ENCODE measurements at places on chromosomes 3 and 15.

DNA sequence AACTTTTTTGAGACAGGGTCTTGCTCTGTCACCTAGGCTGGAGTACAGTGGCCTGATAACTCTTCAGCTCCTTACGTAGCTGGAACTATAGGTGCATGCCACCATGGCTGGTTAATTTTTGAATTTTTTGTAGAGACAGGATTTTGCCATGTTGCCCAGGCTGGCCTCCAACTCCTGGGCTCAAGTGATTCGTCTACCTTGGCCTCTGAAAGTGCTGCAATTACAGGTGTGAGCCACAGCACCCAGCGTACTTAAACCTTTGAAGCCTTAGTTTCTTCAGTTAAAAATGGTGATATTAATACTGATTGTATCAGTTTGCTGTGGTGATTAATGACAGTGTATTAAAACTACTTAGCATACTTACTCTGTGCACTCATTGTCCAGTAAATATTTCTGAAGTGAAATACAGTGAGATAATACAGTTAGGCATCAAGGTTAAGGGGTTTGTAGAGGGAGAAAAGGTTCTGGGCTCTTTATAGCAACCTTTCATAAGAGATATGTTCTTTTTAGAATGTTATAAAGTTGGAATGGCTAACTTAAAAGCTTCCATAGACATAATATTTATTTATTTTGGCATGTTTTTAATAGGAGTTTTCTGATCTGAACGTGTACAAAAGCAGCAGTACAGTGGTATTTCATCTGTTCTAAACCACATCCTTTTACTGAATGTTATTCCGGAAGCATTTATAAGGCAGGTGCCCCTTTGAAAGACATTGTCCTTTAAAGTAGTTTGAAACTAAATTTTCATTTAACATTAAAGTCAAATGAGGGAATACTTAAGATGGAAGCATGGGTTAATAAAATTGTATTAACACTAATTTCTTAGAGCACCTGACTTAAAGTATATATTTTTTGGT is 23.6 kb downstream of the NCK1 start:
- no peak for DNase-seq

GRCh38 chr3:194685065-194685717 is 492 bp upstream of the FAM43A start:
- DNase-seq, result no peak

GRCh38 chr3:131699001-131699400 is 196.2 kb upstream of the MRPL3 start:
- no peak for DNase-seq

GRCh38 chr3:148203297-148204010 is 494.2 kb upstream of the AGTR1 start:
- DNase-seq, result peak; percentile 5

DNA sequence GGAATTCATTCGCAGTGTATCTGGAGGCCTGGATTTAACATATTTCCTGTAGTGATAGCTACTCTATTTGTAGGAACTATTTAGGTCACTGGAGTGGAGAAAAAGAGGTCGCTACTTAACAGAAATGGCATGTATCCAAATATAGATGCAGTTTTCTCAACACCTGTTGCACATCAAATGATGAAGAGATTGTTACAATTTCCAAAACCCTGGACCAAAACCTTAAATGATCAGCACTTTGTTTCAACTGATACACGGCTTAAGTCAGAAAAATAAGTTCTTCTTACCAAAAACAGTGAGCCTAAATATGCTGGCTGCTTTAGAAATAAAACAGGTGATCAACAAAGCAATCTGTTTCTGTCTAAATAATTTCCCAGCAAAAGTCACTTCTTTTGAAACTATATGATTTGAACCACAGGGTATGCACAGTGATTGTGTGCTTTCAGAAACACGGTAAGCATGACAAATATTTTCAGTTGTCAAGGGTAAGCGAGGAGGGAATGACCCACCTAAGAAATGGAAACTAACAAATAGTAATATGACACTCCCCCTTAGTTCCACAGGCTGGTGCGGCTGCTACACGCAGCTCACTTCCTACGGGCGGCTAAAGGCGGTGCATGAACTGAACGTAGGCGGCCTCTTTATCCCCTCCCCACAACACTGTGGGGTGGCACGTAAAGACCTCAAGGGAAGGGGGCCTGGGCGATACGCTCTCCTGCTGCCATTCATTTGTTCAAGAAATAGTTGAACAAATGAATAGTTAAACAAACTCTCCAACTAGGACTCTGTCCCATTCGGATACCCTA is 1.1 kb downstream of the EHD4 start:
- DNase-seq, result peak; percentile 67

- DNase-seq, result peak; percentile 57
Measured at GRCh38 chr15:65337436-65338070, 33.1 kb downstream of the RNU5B-1 start.

DNA sequence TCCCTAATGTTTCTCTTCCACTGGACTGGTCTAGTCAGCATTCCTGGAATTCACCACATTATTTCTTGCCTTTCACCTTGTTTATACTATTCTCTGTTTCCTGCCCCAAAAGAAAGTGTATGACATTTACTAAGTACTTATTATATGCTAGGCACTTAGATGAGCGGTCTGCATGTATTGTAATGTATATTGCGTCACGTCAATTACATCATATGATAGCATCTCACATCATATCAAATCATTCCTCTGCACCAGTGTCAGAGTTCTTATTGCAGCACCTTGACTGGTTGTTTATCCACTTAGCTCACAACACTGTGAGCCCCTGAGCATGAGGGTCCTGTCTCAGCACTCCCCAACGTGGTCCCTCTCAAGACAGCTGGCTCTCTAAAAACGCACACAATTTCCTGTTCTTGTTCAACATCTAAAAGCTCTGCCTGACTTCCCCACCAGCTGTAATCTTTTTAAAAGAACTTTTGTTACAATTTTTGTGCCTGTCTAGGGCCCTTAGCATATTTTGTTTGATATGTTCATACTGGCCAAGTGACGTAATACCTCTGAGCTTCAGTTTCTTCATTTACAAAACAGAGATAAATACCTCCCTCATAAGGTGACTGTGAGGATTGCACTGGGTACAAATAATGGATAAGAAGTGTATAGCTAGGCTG is 58.8 kb downstream of the ARHGAP31 start:
- no peak for DNase-seq

GRCh38 chr3:15341030-15341726 is 8.8 kb upstream of the SH3BP5 start:
- DNase-seq, result no peak

GRCh38 chr15:71396536-71397125 is 281.4 kb downstream of the THSD4 start:
- no peak for DNase-seq

GRCh38 chr15:48630245-48630644 is 15.3 kb downstream of the FBN1 start:
- peak; percentile 15 for DNase-seq

DNA sequence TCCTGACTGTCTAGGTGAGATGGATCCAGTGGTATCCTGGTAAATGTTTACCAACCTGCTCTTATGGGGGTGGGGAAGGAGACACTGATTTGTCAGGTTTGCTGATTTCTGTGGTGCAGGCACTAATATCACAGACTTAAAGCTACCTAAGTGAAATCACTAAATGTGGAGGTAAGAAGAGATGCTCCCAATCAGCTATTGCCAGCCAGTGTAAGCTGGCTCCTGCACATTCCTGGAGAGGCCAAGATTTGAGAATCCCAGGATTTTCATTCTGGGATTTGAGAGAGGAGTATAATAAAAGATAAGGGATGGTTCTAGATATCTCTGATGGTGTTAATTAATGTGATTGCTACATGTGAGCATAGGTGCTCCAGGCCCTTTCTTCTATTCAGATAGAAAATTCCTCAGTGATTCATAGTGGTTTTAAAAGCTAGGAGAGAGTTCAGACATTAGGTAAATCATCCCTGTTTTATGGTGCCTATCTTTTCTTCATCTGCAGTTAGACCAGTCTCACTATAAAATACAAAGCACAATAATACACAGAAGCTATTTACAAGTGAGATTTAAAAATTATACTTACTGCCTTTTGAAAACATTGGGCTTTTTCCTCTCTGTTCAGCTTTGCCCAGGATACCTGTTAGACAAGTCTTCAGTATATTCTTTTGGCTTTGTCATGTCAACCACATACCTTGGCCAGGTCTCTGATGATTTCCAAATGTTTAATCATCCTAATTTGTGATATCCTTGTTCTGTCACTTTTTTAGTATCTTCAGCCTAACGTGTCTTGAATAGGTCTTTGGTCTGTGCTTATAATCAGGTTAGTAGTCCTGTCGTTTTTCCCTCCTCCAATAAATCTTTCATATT is 90.9 kb downstream of the MBNL1 start:
- DNase-seq, result no peak

- no peak for DNase-seq
Measured at GRCh38 chr15:74345051-74345450, 22.4 kb downstream of the CYP11A1 start.

DNA sequence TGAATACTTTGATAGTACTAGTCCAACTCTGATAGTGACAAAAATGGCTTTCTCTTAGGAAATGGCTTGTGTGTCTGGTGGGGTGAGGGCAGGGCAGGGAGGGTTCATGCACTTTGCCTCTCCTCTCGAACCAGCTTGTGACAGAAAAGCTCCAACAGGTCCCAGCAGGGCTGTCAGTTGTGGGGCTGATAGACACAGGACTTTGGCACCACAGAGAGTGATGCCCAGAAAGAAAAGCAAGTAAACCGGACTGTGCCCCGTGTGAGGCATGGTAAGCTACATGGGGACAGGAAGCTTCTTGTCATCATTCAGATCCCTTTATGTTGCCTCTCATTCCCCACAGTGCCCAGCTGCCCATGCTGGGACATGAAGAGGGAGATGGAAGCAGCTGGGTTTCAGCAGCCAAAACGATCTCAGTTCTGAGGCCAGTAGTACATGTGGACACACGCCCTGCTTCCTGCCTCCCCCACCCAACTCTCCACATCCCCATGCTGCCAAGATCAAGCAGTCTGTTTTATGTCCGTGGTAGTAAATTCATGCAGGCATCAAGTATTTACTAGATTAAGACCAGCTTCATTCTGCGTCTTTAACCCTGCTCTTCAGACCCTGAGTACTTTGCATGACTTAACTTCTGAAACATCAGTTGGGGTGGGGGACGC is 29.7 kb upstream of the LIPC start:
- DNase-seq, result no peak

GRCh38 chr15:86040356-86041033 is 39.2 kb upstream of the AGBL1 start:
- no peak for DNase-seq

GRCh38 chr3:192122832-192123594 is 604.3 kb downstream of the FGF12 start:
- DNase-seq, result no peak

DNA sequence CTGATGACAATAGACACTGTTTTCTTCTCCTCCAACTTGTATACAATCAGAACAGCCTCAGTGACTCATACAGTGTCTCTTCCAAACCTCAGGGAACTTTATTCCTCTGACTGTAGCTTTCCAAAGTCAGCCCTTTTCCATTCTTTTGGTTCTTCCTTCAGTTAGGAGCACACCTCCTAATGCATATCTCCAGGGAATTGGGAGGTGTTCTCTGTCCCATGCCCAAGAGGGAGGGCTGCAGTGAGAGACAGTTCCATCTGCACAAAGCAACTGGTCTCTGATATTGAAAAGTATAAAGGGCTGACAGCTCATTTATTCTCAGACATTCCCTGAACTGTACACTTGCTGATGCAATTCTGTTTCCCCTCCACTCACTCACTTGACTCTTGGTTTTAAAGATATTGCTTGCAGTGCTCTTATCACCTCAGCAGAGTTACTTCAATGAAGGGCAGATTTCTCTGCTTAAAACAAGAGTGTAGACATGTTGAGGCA is 337.8 kb upstream of the TBC1D5 start:
- DNase-seq, result no peak

GRCh38 chr3:193590088-193590856 is 2.7 kb upstream of the OPA1 start:
- no peak for DNase-seq

DNA sequence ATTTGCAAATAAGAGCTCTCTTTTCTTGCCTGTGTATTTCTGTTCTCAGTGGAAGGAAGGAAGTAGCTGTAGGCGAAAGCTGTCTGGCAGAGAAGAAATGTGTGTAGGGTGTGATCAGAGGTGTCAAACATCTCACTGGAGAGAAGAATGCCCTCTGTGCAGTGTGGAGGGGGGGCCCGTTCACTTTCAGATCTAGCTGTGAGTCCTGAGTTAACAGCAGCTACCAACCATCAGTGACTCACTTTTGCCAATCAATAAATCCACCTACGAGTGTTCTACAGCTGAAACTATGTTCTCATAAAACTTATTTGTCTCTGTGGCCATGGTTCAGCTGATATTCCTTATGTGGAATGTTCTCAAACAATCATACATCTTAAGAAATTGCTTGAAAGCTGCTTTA is 103.7 kb downstream of the FRMD4B start:
- no peak for DNase-seq

DNA sequence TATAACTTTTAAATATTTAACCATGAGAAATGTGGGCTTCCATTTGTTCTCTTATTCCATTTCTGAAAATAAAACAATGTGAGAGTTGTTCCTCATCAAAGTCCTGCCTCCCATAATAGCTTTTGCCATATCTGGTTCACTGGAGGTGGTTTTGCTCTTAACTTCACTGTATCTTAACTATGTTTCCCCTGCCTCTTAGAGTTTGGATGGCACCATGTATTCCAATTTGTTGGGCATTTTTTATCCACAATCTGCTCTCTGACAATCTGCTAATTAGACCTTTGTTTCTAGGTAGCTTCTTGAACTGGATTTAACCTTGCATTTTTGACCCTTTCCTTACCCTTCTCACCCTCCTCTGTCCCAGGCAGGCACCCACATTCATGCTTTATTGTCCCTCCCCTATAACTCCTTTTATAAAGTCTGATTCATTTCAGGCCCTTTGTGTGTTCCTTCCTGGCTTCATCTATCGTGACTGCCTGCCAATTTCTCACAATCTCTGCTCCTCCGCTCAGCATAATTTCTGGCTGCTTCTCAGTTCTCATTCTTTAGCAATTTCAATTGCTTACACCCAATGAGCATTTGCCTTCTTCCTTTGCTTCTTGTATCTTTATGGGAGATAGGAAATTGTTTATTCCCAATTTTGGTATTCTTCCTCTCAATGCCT is 144.2 kb upstream of the ARHGEF26 start:
- DNase-seq, result no peak

GRCh38 chr3:21392526-21392925 is 358.5 kb downstream of the ZNF385D start:
- DNase-seq, result no peak

- no peak for DNase-seq
Measured at GRCh38 chr3:186965141-186965879, 35.0 kb downstream of the ST6GAL1 start.

- no peak for DNase-seq
Measured at GRCh38 chr15:101357333-101357732, 62.3 kb upstream of the SNRPA1 start.

- no peak for DNase-seq
Measured at GRCh38 chr15:77033729-77034671, 36.9 kb downstream of the TSPAN3 start.

- DNase-seq, result no peak
Measured at GRCh38 chr3:150239766-150240165, 168.3 kb upstream of the TSC22D2 start.

DNA sequence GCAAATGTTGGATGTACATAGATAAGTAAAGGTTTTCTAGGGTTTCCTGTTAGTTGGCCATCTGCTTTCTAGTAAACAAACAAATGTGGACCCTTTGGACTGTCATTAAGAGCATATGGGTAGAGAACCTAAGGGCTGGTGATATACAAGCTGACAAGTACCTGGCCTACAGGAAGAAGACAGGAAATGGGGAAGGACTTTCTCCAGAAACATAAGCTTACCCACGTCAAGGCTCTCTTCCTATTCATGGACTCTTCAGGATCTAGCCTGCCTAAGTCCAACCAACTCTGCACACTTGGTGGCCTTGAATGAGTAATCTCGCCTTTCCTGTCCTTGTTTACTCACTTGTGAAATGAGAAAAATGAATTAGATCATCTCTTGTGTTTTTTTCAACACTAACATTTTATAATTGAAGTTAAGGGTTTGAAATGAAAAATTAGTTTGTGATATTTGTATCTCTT is 22.2 kb upstream of the GOLIM4 start:
- DNase-seq, result no peak

All from NCI-H526 treated with DMSO at 0.1 percent for 48 hours (cell line).